Activated T-helper 17 cell treated with anti-CD3 and anti-CD28 coated beads, Interleukin-2, amount 50 U/mL, for 72 hours (primary cell): ENCODE measurements at places on chromosomes 12 and 14. TPM values are rescaled to one million over a fixed set of nuclear protein-coding genes. Genes with fewer than 3 reads are reported as not detected.

Gene KRT71
- total RNA-seq, result not detected

DNA sequence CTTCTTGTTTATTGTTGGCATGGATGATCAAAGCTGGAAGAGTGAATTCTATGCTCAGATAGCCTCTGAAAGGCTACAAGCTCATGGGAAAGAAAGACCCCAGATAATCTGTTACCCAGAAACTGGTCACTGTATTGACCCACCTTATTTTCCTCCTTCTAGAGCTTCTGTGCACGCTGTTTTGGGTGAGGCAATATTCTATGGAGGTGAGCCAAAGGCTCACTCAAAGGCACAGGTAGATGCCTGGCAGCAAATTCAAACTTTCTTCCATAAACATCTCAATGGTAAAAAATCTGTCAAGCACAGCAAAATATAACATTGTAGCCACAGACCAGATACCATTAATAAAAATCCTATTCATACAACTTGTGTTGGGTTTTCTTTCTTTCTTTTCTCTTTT, 7.2 kb downstream of the ACOT6 start:
- no peaks in the 10 kb centered on the region for H3K4me1 ChIP-seq
- no peak for ATAC-seq
- no peaks in the 10 kb centered on the region for H3K36me3 ChIP-seq
- no peak overlapping the region for H3K4me3 ChIP-seq
- H3K27ac ChIP-seq, result no peak overlapping the region
- H3K27me3 ChIP-seq, result no peaks in the 10 kb centered on the region

- no peak overlapping the region for H3K4me3 ChIP-seq
- no peaks in the 10 kb centered on the region for H3K36me3 ChIP-seq
- H3K27ac ChIP-seq, result no peak overlapping the region
- H3K27me3 ChIP-seq, result no peaks in the 10 kb centered on the region
These were observed 47.4 kb upstream of the BTG1 start for GRCh38 chr12:92193063-92193462.

Gene LRP1-AS
- total RNA-seq, result not detected

DNA sequence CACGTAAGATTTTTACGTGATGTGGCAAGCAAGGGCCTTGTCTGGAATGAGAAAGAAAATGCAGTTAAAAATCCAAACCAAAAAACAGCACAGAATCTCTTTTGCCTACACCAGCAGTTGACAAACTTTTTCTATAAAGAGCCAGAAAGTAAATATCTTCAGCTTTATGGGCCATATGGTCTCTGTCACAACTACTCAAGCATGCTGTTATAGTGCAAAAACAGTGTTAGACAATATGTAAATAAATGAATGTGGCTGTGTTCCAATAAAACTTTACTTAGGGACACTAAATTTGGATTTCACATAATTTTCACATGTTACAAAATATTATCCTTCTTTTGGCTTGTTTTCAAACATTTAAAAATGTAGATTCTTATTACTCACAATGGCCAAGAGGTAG, 6.2 kb upstream of the ELK3 start:
- no peaks in the 10 kb centered on the region for H3K36me3 ChIP-seq
- H3K27me3 ChIP-seq, result no peaks in the 10 kb centered on the region
- ATAC-seq, result no peak

- ATAC-seq, result no peak
- no peak overlapping the region for H3K27ac ChIP-seq
- no peak overlapping the region for H3K4me3 ChIP-seq
- no peaks in the 10 kb centered on the region for H3K36me3 ChIP-seq
- peaks cover 9% of the 10 kb centered on the region for H3K27me3 ChIP-seq
These were observed 5.0 kb downstream of the BEST3 start for GRCh38 chr12:69694123-69694522.

DNA sequence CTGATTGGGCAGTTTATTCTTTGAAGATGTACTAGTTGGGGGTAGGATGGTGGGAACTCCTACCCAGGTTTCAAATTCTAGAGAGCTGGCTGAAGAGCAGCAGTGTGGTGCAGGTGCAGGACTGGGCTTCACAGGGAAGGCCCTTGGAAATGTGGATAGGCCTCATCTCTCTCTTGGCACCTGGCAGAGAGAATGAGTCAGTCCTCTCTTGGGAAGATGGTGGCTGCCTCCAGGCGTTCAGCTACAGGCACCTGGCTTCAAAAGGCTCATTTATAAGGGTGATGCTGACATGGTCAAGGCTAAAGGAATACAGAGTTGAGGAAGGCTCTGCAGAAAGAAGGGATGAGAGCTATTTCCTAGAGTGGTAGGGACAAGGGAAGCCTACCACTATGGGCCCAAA, 179.7 kb upstream of the VASH1 start:
- no peaks in the 10 kb centered on the region for H3K36me3 ChIP-seq
- H3K4me3 ChIP-seq, result no peak overlapping the region
- H3K27me3 ChIP-seq, result peaks cover 3% of the 10 kb centered on the region
- no peak overlapping the region for H3K27ac ChIP-seq
- H3K4me1 ChIP-seq, result no peaks in the 10 kb centered on the region

Gene CCND2
- total RNA-seq, result 378 TPM

DNA sequence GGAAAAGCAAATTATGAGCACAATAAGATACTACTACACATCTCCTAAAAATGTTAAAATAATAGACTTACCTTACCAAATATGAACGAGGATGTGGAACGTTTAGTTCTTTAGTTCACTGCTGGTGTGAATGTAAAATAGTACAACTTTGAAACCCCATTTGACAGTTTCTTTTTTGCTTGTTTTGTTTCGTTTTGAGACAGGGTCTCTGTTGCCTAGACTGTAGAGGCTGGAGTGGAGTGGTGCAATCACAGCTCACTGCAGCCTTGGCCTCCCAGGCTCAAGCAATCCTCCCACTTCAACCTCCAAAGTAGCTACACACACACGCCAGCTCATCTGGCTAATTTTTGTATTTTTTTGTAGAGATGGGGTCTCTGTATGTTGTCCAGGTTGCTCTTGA, 136.4 kb upstream of the FAR2 start:
- H3K4me3 ChIP-seq, result no peak overlapping the region
- no peaks in the 10 kb centered on the region for H3K4me1 ChIP-seq
- no peak overlapping the region for H3K27ac ChIP-seq
- H3K36me3 ChIP-seq, result no peaks in the 10 kb centered on the region
- ATAC-seq, result peak; percentile 19
